ENCODE measurements at places on chromosomes 2 and 18.

DNA sequence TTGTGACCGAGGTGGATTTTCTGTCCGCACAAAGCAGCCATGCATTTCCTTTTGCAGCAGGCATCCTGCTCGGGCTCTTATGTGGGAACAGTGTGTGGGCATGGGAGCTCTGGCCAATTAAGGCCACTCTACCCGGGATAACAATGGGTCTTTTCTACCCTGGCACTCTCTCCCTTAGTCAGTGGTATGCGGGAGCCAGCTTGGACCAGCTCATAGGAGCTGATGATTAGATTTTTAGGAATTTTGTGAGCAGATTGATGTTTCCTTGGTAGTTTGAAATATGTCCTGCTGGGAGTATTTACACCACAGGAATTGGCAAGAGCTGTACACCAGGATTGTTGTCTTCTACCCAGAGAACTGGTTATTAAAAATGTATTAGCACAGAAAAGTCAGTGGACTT, 89.3 kb downstream of the SPP2 start:
- DNase-seq = no peak

- DNase-seq = no peak
These were observed 50.1 kb upstream of the CRACDL start for GRCh38 chr2:98985905-98986666.

GRCh38 chr18:4599312-4599711, 144.2 kb upstream of the DLGAP1 start:
- no peak for DNase-seq

DNA sequence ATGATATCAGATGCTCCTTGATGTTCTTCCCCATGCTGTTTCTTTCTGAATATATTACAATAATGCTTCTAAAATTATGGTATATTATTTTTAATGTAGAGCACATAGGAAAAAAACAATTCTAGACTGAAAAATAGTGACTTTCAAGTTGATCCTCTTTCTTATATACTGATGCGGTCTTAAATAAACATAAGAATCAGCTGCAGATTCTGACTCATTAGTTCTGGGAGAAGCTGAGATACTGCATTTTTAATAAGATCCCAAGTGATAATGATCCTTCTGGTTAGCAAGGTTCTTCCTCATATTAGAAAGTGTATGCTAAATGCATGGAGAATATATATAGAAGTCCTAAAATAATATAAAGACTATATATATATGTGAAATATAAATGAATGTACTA, 124.9 kb downstream of the XIRP2 start:
- DNase-seq = no peak

GRCh38 chr18:63970809-63971205, 926 bp downstream of the SERPINB8 start:
- no peak for DNase-seq

- no peak for DNase-seq
These were observed 386.7 kb upstream of the CDH7 start for GRCh38 chr18:65363911-65364632.

DNA sequence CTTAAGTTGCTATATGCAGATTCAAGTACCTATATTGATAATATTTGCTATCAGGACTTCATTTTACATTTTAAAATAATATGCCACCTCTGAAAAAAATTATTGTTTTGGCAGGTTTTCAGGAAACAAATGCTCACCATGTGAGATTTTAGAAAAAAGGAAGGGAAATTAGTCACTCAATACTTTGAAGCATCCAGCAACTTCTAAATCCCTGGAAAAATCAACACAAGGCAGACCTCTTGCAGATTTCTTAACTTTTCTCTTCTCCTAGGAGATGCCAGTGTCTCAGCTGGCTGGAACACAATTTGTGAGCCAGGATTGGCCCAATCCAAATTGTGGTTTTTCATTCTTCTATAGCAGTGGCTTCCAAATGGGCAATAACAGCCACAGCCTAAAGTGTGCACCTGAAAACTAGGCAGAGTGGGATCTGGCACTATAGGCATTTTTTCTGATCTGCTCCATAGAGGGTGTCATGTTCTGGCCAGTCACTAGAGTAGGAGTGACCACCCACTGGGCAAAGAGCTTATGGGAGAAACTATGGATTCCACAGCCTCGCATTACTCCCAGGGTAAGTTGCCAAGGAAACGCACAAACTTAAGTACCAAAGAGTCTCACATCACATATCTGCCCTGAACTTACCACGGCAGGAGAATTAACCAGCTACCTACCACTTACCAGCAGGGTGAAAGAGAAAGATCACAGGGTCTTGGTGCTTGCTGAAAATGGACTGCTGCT, 28.1 kb upstream of the THOC1 start:
- no peak for DNase-seq

GRCh38 chr2:239073270-239073669, 225.4 kb downstream of the TWIST2 start:
- DNase-seq = no peak

- no peak for DNase-seq
These were observed 524.2 kb upstream of the TCF4 start for GRCh38 chr18:56112013-56112749.

DNA sequence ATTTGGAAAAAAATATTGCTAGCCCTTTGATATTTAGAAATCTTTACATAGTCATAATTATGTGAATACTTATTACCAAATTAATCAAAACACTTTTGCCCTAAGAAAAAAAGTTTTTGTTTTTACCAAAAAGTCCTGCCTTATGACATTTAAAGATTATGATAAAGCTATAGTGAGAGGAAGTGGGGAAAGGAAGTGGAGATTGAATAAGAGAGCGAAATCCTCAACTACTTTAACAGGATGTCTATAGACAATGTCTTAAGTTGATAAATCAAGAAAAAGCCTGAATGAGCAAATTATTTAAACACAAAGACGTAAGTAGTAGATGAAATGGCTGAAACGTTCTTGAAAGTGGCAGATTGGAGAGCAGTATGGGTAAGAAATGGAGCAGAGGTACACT, 20.9 kb upstream of the VPS54 start:
- DNase-seq = no peak

DNA sequence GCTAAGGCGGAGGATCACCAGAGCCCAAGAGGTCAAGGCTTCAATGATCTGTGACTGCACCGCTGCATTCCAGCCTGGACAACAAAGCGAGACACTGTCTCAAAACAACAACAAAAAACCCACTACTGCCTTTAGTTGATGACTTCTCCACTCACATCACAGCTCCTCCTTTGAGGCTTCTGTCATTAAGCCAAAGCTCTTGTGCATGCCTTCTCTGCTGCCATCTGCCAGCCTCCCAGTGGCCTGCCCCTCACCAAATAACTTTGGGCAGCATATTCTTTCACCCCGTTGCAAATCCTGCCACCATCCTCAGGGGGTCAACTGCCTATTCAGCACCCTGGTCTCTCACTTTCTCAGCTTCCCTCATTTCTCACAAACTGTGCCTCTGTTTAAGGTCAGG, 27.5 kb downstream of the OSBPL1A start:
- no peak for DNase-seq

GRCh38 chr2:21424375-21424774, 300.6 kb downstream of the TDRD15 start:
- no peak for DNase-seq

- no peak for DNase-seq
These were observed 601.7 kb downstream of the CBLN2 start for GRCh38 chr18:71942433-71942832.

- no peak for DNase-seq
These were observed 150.8 kb upstream of the SPATS2L start for GRCh38 chr2:200155652-200156051.

Data from stimulated activated CD4-positive, alpha-beta T cell treated with anti-CD3 and anti-CD28 coated beads, Interleukin-4, amount 100 ng/mL, for 1 hour (primary cell).